ENCODE measurements at places on chromosomes 2 and 18. TPM values are rescaled to one million over a fixed set of nuclear protein-coding genes. Genes with fewer than 3 reads are reported as not detected.

DNA sequence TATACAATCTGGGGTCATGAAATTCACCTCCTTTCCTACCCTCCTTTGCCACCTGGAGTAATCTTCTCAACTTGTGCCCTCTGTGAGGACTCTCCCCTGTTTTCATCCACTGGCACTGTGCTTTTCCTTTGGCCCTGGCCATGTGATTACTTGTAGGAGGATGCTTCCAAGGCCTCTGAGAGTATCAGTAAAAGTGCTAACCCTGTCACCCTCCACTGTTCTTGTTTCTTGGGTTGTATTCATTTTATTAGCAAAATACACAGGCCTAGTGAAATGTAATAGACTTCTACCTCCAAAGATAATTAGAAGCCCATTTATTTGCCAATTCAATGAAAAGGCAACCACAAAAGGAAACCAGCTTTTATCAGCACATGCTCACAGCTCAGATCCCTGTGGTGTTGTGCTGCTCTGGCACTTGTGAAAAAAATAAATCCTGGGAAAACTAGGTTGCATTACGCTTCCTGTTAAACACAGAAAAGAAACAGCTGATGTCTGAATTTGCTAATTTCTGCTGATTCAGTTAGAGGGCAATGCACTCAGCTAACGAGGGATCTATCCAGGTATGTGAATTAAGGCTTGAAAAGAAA, 357.5 kb upstream of the ETAA1 start:
- DNase-seq = no peak

DOK6 gene
- not detected for total RNA-seq

DNA sequence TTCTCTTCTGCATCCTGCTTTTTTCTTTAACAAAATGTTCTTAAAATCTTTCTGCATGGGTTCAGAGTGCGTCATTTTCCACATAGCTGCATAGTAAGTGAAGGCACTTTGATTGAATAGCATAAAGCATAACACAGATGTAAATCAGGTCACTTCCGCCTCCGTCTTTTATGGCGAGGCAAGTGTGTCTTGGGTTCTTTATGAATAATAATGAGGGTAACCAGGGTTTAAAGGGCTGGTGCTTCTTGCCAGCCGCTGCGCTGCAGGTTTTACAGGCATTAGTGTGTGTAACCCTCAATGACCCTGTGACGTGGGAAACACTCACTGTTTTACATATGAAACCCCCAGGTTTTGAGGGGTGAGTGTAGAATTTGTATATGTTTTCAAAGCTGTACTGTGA, 164.2 kb downstream of the MYT1L start:
- DNase-seq = no peak

CUL3 gene
- 68.5 TPM for total RNA-seq

DNA sequence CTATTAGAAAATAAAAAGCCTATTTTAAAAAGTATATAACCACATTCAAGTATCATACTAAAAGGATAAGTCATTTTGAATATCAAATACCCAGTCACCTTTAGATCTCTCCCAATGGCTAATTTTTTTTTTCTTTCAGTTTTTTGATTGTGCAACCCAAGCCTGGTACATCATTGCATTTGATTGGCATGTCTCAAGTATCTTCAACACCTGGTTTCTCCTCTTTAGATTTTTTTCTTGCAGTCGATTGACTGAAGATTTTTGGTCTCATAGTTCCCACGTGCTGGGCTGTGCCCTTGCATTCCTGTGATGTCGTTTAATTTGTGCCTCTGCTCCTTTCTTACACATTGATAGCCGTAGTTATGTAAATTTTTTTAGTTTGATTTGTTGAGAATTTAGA, 40.7 kb downstream of the ATIC start:
- no peak for DNase-seq

DNA sequence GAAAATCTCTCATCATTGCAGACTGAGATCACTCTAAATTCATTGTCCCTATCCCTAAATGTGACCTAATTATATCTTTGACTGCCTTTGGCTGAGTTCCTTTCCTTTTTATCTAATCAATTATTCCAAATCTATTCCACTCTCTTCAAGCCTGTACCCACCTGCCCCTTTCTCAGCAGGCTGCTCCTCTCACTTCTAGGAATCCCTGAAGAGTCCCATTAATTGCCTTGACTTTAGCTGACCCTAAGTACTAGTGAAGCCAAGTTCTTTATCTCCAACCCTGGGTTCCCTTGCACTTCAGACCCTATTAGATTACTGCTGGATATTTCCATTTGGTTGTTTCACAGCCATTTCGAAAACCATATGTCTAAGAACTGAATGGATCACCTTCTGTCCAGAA, 102.8 kb downstream of the GREB1L start:
- no peak for DNase-seq

CENPA gene
- 40.9 TPM for total RNA-seq

MAP3K20 gene
- 10.1 TPM for total RNA-seq

DNA sequence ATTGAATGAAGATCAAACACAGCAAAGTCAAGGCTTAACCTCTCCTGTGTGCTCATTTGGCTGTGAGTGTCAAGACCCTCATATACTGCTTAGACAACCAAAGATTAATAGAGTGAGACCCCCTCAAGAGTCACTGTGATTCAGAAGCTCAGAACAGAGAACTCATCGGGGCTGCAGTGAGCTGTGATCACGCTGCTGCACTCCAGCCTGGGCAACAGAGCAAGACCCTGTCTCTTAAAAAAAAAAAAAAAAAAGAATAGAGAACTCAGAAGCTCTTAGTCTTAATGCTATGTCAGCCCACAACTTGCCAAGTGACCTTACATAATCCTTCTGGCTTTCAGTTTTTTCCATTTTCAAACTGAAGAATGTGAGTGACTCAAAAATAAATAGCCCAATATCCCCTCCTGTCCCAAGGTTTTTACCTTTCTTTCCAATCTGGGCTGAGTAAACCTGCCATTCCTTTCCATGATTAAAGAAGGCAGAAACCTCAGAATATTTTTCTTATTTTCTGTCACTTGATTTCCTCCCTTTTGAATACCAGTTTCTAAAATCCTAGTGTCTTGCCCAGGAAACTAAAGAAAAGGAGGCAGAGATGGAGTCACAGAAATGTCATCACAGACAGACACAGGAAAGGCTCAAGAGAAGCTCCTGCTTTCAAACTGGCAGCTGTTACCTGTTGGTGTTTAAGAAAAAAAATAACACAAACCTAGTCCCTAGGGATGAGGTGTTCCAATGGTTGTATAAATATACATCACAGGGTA, 102.4 kb downstream of the CACNB4 start:
- no peak for DNase-seq

TTLL4 gene
- total RNA-seq = 30.9 TPM

DNA sequence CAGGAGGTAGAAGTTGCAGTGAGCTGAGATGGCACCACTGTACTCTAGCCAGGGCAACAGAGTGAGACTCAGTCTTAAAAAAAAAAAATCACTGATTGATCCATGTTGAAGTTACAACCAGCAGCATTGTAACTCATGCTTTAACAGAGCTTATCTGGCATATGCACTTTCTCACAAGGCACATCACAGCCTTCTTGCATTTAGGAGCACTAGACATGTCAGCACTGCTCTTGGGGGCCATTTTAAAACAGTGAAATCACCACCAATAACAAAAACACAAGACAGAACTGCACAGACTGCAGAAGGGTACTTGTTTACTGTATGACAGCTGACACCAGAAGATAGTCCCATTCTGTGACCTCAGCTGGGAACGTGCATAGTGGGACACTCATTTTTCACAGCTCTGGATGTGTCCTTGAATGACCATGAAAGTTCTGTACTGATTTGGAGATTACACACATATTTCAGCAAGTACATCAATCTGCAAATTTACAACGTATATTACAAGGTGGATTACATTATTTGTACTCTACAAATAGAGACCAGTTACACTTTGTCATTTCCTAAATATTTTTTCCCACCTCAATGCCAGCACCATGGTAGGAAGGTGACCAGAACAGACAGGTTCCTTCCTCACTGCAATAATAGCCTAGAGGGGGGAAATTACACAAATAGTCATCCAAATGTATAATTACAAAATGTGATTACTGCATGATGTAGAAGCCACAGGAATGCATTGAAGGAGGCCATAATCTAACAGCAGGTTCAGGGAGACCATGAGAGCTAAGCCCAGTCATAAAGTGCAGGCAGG, 35.1 kb downstream of the CCBE1 start:
- DNase-seq = no peak

ZNF512 gene
- total RNA-seq = 26.8 TPM

DNA sequence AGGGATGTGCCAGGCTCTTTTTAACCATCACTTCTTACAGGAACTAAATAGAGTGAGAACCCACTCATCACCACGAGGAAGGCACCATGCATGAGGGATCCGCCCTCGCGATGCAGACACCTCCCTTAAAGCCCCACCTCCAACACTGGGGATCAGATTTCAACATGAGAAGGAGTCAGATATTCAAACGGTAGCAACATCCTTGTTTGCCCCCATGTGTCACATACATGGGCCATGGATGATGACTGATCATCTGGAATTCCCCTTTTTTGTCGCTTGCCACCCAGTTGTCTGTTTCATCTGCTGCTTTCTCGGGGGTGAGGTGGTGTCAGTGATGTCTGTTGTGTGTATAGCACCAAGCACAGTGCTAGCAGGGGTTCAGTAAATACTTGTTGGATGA, 57.9 kb downstream of the NCK2 start:
- DNase-seq = peak; percentile 79

GPR45 gene
- total RNA-seq = not detected

GRCh38 chr2:85106489-85107180, 26.6 kb upstream of the TCF7L1 start:
- no peak for DNase-seq

DNA sequence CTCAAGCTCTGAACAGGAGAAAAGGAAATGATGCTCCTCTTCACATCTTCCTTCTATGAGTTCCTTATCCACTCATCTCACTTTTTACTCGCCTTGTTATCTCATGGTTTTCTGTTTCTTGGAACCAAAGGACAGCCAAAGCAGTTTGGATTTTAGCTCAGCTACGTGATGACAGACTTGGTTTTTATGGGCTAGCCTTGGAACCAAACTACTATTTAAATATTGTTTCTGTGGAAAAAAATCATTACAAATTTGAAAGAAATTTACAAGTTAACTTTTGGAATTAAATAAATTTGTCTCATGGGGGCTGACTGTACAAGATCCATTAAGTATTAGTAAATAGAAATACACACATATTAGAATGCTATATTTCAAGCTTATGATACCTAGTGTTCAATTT, 727.8 kb upstream of the FANCL start:
- DNase-seq = no peak

All from activated T-cell treated with anti-CD3 and anti-CD28 coated beads, Interleukin-2, amount 50 U/mL, for 72 hours (primary cell).